ENCODE measurements at places on chromosomes 7 and 10.

GRCh38 chr10:97676770-97677581 is 10.1 kb downstream of the AVPI1 start:
- peak; percentile 26 for DNase-seq

- no peak for DNase-seq
Measured at GRCh38 chr7:142248166-142249160, 9.4 kb downstream of the PRSS58 start.

DNA sequence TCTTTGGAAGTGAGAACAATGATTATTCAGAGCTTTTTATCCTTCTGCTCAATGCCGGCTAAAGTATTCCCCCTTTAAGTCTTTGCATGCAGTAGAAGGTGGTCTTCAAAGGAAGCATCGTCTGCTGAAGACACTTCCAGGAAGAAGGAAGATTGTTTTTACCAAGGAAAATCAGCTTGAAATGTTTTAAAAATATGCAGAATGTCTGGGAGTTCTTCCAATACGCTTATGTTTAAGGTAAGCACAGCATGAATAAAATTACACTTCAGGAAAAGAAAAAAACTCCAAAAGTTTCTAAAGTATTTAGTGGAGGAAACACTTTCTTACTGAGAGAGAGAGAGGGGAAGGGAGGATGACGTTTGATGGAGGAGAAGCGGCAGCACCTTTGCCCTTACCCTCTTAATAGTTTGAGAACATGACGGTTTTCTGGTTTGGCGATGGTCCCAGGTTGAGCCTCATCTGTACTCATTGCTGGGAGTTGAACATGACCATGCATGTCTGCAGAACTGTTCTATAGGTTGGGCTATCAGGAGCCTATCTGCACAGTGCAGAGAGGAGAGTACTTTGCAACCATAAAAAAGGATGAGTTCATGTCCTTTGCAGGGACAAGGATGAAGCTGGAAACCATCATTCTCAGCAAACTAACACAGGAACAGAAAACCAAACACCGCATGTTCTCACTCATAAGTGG is 338.1 kb downstream of the ACTR3B start:
- DNase-seq = no peak

- no peak for DNase-seq
Measured at GRCh38 chr10:131732631-131733127, 168.1 kb upstream of the PPP2R2D start.

- no peak for DNase-seq
Measured at GRCh38 chr7:39415091-39415787, 151.0 kb upstream of the YAE1 start.

- peak; percentile 13 for DNase-seq
Measured at GRCh38 chr10:20299034-20299736, 483.0 kb downstream of the PLXDC2 start.

DNA sequence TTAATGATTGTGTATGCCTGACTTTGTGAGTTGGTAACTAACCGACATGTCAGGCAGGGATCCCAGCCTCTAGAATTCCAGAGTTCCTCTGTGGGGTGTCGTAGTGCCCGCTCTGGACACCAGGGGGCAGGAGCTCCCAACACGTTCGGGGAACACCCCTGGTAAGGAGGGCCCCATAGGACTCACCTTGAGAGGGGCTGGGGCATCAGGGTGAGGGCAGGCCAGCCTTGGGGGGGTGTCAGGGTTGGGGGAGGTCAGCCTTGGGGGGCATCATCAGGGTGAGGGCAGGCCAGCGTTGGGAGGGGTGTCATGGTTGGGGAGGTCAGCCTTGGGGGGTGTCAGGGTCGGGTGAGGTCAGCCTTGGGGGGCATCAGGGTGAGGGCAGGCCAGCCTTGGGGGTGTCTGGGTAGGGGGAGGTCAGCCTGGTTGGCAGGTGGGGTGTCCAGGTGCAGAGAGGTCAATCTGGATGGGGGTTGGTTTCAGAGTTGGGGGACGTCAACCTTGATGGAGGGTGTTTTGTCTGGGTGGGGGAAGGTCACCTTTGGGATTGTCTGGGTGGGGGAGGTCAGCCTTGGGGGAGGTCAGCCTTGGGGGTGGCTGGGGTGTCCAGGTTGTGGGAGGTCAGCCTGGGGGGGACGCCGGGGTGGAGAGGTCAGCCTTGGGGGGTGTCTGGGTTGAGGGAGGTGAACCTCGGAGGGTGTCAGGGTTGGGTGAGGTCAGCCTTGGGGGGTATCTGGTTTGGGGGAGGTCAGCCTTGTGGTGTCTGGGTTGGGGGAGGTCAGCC is 45.6 kb upstream of the SUN1 start:
- no peak for DNase-seq

DNA sequence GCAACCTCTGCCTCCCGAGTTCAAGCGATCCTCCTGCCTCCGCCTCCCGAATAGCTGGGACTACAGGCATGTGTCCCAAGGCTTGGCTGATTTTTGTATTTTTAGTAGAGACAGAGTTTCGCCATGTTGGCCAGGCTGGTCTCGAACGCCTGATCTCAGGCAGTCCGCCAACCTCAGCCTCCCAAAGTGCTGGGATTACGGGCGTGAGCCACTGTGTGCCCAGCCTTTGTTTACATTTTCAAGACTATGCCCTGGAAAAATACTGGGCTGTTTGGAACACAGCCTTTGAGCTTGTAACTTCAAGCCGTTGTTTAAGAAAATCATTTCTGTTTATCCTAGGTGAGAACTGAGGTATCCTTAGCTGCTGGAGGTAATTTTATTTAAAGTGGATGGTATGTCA is 1.9 kb downstream of the ZKSCAN1 start:
- DNase-seq = no peak

GRCh38 chr10:83603708-83604107 is 535.6 kb upstream of the GHITM start:
- no peak for DNase-seq

DNA sequence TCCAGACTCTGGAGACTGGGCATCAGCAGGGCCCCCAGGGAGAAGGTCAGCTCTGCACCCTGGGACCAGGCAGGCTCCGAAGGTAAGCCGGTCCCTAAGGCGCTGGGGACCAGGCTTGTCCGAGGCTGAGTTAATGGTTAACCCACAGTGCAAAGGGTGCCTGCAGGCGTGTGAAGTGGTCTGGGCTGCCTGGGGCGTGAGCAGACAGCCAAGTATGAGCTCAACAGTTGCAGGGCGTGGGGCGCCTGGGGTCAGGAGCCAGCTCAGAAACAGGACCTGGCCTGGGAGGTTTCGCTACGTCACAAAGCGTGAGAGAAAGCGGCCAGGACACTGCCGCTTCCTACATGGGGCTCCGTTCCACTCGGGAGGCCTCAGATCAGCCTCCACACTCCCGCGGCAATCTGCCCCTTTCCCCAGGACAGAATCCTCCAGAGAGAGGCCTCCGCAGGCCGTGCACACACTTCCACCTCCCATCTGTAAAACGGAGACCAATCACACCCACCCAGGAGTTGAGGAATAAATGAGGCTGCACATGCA is 16.0 kb downstream of the PDGFA start:
- DNase-seq = no peak

GRCh38 chr10:31152421-31153135 is 120.9 kb upstream of the ZNF438 start:
- DNase-seq = no peak

DNA sequence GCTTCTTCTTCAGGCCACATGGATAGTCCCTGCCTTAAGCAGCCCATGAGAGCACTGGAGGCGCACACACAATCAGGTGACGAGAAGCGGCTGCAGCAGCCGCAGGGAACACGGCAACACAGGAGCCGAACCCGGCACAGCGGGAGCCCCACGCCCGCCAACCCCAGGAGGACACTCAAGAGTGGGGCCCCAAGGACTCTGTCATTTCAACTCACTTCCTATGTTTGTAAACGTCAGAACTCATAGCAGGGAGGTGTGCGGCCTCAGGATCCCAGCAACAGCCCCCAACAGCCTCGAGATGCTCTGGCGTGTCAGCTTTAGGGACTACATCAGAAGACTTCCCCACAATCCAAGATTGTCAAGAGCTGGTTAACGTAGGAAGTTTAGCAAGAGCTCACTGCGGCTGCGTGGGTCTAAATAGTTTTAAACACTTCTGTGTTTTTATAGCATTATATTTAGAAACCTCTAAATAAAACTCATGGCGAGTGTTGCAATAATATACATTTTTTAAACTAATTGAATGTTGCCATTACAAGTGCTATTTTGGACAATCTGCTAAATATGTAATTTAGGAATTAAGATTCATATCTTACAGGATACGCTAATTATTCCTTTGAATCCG is 123.4 kb downstream of the MAD1L1 start:
- no peak for DNase-seq

- DNase-seq = no peak
Measured at GRCh38 chr10:125866421-125867029, 14.6 kb downstream of the DHX32 start.

GRCh38 chr10:118732245-118733165 is 22.3 kb downstream of the CACUL1 start:
- no peak for DNase-seq

- no peak for DNase-seq
Measured at GRCh38 chr7:37027557-37028341, 303.5 kb upstream of the AOAH start.

GRCh38 chr10:113006656-113007342 is 56.8 kb downstream of the TCF7L2 start:
- no peak for DNase-seq

- no peak for DNase-seq
Measured at GRCh38 chr10:125034675-125035074, 92.8 kb downstream of the ZRANB1 start.

- no peak for DNase-seq
Measured at GRCh38 chr7:11078247-11078834, 104.7 kb downstream of the PHF14 start.

DNA sequence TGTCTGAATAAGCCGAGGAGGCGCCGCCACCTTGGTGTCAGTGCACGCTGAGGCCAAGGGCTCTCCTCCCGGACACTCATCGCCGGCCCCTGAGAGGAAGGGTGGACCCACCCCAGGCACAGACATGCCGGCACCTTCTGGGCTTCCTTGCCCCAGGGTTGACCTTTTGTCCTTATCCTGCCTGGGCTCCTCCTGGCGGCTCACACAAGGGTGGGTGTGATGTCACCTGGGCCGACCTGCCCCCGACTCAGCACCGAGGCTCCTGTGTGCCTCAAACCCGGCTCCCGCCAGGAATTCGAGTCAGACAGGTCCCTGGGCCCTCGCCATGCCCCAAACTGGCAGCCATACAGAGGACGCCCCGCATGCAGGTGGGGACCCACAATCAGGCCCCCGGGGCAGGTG is 17.7 kb upstream of the CFAP46 start:
- no peak for DNase-seq

DNA sequence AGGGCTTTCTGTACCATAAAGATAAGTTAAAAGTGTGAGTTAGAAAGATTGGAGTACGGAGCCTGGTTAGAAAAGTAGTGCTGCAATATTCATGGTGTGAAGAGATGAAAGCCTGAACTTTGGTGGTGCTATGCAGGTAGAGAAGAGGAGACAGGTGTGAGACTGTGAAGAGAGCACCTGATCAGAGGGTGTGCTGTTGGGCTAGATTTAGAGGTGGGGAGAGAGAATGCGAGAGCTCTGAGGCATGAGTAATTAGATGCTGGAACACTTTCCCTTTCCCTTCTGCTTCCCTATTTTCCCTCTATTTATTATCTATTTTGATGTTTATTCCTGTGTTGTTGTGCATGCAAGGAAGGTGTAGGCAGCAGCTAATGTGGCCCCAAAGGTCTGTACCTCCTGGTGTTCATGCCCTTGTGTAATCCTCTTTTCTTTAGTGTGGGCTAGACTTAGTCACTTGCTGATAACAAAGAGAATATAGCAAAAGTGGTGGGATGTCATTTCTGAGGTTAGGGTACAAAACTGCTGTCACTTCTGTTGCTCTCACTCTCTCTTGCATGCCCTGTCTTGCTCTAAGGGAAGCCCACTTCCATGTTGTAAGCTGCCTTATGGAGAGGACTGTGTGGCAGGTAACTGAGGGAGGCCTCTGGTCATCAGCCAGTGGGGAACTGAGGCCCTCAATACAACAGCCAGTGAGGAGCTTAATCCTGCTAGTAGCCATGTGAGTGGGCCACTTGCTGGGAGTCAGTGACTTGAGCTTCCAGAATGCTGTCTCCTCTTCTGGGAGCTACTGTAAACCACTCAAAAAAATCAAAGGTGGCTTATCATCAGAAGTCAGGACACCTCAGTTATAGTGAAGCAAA is 2.6 kb upstream of the ATXN7L1 start:
- DNase-seq = no peak

DNA sequence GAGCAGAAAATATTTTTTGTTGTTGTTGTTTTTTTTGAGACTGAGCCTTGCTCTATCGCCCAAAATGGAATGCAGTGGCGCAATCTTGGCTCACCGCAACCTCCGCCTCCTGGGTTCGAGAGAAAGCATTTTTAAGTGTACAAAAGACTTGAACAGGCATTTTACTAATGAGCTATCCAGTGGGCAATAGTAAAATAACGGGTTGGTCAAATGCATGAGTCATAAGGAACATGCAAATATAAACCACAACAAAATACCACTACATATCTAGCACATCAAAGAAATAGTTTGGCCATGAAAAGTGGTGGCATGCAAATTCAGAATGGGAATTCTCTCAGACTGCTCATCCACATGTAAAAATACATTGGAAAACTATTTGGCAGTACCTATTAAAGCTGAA is 71.7 kb upstream of the TMEM106B start:
- DNase-seq = peak; percentile 97

- DNase-seq = no peak
Measured at GRCh38 chr10:3077940-3078630, 10.7 kb downstream of the PFKP start.

Data from astrocyte of the cerebellum (primary cell).